Inflammatory macrophage (primary cell): ENCODE measurements at places on chromosomes 1 and 21.

DNA sequence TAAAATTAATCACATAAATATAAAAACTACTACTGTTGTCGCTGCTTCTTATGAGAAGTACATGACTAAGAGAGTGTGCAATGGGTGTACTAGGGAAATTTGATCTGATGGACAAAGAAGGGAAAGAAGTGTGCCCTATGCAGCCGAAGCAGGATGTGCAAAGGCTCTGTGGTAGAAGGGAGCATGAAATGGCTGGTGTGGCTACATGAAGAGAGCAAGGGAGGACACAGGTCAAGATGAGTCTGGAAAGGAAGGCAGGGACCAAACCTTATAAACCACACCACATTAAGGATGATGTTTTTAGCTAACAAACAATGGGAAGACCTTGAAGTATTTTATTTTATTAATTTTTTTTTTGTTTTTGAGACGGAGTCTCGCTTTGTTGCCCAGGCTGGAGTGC lies 20.0 kb downstream of the MAB21L3 start:
- no peak for DNase-seq

GRCh38 chr21:26659757-26660156 lies 86.7 kb upstream of the CYYR1 start:
- DNase-seq: no peak

DNA sequence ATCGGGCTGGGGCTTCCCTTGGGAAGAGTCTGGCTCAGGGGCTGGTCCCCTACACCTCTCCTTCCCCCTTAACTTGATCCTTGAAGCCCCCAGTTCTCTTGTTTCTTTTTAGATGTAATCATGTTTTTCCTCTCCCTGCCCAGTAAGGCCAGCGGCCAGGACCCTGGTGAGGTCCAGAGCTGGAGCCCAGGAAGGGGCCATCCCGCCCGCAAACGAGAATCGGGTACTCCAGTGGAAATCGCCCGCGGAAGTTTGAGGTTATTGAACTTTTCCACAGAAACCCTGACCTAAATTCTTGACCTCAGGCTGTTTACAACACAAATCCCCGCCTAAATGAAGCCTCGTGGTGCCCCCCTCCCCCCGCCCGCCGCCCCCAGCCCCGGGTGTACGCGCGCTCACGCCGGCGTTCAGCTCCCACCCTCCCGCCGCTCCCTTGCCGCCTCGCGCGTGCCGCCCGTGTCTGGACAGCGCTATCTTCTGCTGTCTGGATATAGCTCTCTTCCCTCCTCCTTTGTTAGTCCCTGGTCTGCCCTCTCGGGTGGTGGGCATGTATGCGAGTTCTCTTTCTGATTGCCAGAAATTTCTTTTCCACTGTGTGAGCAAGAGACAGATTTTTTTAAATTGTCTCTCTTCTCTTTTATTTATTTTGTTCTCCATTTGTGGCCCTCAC lies 165.9 kb upstream of the CACNA1E start:
- DNase-seq: no peak

- no peak for DNase-seq
These were observed 204.2 kb downstream of the HMCN1 start for GRCh38 chr1:185938396-185938795.

- no peak for DNase-seq
These were observed 209.8 kb downstream of the PTPRC start for GRCh38 chr1:198848649-198849048.

DNA sequence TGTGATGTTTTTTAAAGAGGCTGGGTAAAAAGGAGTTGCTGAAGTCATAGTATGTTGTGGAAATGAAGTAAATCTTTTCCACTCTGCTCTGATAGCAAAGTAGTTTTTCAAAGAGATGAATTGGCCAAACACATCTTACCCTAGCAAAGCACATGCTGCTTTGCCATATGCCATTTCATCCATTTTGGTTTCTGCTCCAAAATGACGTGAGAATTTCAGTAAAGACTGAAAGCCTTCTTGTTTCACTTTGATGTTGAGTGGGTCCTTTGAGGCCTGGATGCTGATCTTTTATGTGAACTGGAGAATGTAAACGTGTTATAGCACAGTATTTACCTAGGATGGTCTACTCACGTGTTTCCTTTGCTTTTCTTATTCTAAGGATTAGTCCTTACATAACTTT lies 73.3 kb upstream of the PGD start:
- DNase-seq: no peak

- DNase-seq: no peak
These were observed 6.8 kb downstream of the BSND start for GRCh38 chr1:55005351-55006140.

- DNase-seq: no peak
These were observed 226.9 kb downstream of the TGFB2 start for GRCh38 chr1:218572050-218572449.
